ENCODE measurements at places on chromosomes 2 and 18. TPM values are rescaled to one million over a fixed set of nuclear protein-coding genes. Genes with fewer than 3 reads are reported as not detected.

The TGFA gene
- not detected for total RNA-seq

The CKAP2L gene
- 17.9 TPM for total RNA-seq

The FOXI3 gene
- total RNA-seq: not detected

The GRHL1 gene
- total RNA-seq: 1.2 TPM

The RAB6C gene
- not detected for total RNA-seq

The RAB17 gene
- total RNA-seq: not detected

The SNORC gene
- 1.2 TPM for total RNA-seq

The CCDC178 gene
- total RNA-seq: not detected

The MLPH gene
- not detected for total RNA-seq

The FAM161A gene
- 4.5 TPM for total RNA-seq

The ANKRD36B gene
- 40.1 TPM for total RNA-seq

The RMDN2 gene
- 1.7 TPM for total RNA-seq

The VAMP5 gene
- 33.1 TPM for total RNA-seq

The MAPRE3 gene
- total RNA-seq: 2.5 TPM

The UGT1A4 gene
- total RNA-seq: not detected

The EIPR1 gene
- 47.6 TPM for total RNA-seq

The GAL3ST2 gene
- total RNA-seq: 1.2 TPM

The FAM237A gene
- not detected for total RNA-seq

The ARL4C gene
- total RNA-seq: 43.2 TPM

The NPAS2 gene
- 9.1 TPM for total RNA-seq

The CTAGE1 gene
- total RNA-seq: not detected

The FRZB gene
- total RNA-seq: not detected

The UGT1A8 gene
- not detected for total RNA-seq

The DUSP28 gene
- total RNA-seq: 7.9 TPM

The AQP12B gene
- not detected for total RNA-seq

The CETN1 gene
- not detected for total RNA-seq

The ZNF513 gene
- 11.1 TPM for total RNA-seq

The NCKAP5 gene
- total RNA-seq: not detected

The LOXHD1 gene
- not detected for total RNA-seq

The PSD4 gene
- total RNA-seq: 278 TPM

The EVX2 gene
- not detected for total RNA-seq

The POMC gene
- total RNA-seq: 6.9 TPM

The DCDC2C gene
- total RNA-seq: not detected

Data from activated CD4-positive, alpha-beta T cell treated with anti-CD3 and anti-CD28 coated beads, Interleukin-2, amount 10 ng/mL, durations not matched to agents 24 days and 14 days (primary cell).